ENCODE measurements at places on chromosomes 7 and 10. TPM values are rescaled to one million over a fixed set of nuclear protein-coding genes. Genes with fewer than 3 reads are reported as not detected.

IQUB gene
- not detected for total RNA-seq

MPP7 gene
- 17.1 TPM for total RNA-seq

AOAH gene
- 6.4 TPM for total RNA-seq

OGDHL gene
- 5.9 TPM for total RNA-seq

VWDE gene
- 0.95 TPM for total RNA-seq

ASZ1 gene
- not detected for total RNA-seq

STEAP4 gene
- 5.8 TPM for total RNA-seq

TMEM178B gene
- not detected for total RNA-seq

MYH16 gene
- total RNA-seq, result not detected

TAS2R3 gene
- total RNA-seq, result 8.3 TPM

EGR2 gene
- 1.5 TPM for total RNA-seq
